ENCODE measurements at places on chromosomes 16 and 17.

DNA sequence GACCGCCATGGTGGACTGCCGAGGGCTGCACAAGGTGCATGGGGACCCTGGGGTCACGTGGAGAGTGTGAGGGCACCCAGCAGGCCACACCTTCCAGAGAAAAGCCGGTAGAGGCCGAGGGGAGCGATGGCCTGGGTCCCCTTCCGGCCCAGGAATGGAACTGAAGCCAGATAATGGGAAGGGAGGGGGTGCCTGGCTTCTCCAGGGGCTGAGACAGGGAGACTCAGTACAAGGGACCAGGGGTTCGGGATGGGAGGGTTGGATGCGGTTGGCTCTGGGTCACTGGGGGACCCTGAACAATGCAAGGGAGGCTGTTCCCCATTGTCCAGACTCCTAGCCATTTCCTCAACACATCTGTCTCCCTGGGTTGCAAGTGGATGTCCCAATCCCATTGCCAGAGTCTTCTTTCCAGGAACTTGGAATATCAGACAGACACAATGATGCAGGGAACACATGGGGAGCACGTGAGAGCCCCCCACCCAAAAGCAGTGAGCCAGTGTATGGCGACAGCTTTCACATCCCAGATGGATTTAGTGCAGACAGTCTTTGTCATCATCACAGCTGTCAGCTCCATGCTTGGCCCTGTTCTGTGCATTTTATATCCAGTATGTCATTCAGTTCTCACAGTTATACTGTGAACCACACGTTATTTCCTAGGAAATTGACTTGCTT is 23.6 kb upstream of the DNAI2 start:
- no peak for DNase-seq

DNA sequence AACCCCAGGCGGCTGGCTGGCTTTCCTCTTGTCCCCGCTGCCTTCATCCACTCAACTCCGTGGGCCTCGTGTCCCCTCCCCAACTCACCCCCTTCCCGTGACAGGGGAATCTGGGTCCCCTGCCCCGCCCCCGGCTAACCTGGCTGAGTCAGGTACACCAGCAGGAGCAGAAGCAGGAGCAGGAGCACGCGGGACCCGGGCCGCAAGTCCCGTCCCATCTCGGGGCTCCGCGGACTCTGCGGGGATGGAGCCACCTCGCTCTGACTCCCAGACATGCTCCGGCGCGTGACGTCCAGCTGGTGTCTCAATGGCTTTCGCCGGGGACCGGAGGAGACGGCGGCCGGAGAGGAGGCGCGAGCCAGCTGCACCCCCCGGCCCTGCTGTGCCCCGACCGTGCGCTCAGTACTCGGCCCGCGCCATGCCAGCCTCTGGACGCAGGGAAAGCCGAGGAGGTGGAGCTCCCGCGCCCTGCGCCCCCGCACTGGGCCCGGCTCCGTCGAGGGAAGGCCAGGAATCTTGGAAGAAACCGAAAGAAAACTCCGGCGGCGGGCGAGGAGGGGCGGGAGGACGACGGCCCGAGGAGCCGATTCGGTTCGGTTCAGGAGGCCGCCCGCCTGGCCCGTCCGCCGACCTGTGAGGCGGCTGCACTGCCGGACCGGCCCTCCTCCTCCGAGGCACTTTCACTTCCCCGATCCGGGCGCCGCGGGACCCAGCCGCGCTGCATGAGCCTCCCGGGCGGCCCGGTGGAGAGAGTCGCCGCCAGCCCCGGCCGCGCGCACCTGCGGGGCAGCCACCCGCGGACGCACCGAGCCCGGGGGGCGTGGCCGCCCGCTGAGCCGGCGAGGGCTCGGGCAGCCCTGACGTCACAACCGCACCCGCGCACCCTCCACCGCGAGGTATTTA is at the start of the genes CXCL16 and ZMYND15:
TSS of gene CXCL16 (minus strand) at position 807 of the 903 bp plus-strand sequence. CDS start at position 218, 589 bp downstream.
TSS of gene ZMYND15 (plus strand) at position 712 of the 903 bp plus-strand sequence. CDS start 716 bp downstream, outside the sequence.
- no peak for DNase-seq

- DNase-seq = no peak
These were observed 101.7 kb downstream of the TMEM100 start for GRCh38 chr17:55620945-55621344.

GRCh38 chr17:77679589-77679988 is 278.9 kb upstream of the TNRC6C start:
- no peak for DNase-seq
